Astrocyte of the hippocampus (primary cell): ENCODE measurements at places on chromosomes 1 and 21.

- no peak for DNase-seq
These were observed 50.2 kb downstream of the AZIN2 start for GRCh38 chr1:33131191-33131590.

- peak; percentile 22 for DNase-seq
These were observed 87.0 kb downstream of the NMNAT2 start for GRCh38 chr1:183331091-183331742.

DNA sequence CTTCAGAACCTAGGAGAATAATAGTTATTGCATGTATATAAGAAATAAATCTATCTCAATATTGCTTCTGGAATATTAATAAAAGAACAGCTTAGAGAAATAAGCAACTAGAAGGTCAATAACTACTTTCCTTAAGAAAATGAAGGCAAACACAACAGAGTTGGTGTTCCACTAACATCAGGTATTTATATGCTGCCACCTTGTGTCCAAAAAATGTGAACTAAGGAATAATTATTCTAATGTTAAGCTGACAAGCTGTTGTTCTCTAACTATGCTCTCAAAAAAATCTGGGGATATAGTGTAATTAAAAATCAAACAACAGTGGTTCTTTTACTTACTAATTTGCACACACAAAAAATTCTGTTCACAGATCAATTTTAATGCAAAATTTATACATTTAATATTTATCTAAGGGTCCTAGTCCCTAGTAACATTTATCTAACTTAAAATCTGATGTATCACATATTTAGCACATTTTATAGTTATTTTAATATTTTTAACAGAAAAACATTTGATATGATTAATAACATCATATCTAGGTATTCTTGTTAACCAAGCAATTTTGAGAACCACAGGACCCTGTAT is 39.6 kb downstream of the UCHL5 start:
- DNase-seq = peak; percentile 72

GRCh38 chr1:6519935-6520671 is 28.6 kb upstream of the PLEKHG5 start:
- DNase-seq = peak; percentile 93

DNA sequence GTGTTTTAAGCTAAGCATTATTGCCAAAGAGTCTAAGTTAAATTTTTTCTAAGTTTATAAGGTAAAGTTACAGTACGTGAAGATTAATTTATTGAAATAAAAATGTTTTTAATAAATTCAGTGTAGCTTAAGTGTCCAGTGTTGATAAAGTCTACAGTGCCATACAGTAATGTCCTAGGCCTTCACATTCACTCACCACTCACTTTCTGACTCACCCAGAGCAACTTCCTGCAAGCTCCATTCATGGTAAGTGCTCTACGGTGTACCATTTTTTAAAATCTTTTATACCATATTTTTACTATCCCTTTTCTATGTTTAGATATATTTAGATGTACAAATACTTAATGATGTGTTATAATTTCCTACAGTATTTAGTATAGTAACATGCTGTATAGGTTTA is 173.2 kb downstream of the CACNA1E start:
- DNase-seq = peak; percentile 17

GRCh38 chr1:226625326-226625725 is 76.8 kb downstream of the STUM start:
- DNase-seq = no peak

DNA sequence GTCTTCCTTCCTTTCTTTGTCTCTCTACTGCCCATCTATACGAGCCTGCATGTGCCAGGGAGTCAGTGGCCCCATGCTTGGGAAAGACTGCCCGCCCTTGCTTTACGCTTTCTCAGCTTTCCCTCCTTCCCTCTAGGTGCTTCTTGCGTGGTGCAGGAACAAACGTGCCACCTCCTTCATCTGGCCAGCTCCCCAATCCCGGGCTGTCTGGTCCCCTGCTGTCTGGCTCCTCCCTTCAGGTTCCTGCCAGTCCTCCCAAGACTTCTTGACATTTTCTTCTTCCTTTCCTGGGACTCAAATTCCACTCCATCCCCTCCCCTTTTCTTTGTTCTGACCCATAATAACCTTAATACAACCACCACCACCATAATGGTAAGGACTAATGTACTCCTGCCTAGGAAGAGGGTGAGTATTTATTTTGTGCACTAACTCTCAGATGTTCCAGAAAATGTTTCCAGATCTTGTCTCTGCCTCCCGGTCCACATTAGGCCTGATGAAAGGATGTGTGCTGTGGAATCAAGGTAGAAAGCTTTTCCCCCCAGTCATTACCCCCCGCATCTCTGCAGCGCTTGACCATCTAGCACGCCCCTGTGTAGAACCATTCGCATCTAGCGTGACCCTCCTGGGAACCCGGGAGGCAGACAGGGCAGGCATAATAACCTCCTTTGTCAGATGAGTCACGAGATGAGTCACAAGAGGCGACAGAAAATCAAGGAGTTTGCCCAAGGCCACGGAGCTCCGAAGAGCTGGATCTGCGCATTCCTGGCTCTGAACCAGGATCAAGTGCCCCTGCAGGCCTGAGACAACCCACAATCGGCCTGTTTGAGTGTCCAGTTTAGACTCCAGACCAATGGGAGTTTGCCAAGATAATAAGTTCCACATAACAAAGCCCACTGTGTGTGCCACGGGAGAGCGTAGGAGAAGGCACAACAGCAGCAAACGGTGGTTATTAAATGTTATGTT is 60.1 kb upstream of the NEK2 start:
- peak; percentile 96 for DNase-seq

- peak; percentile 82 for DNase-seq
These were observed at the start of gene MARK1 for GRCh38 chr1:220527908-220528678. Gene MARK1, plus strand, starts transcription at chr1:220528136. Its CDS starts 687 bp downstream, at chr1:220528823.
